Stimulated activated CD8-positive, alpha-beta memory T cell treated with anti-CD3 and anti-CD28 coated beads, Interleukin-7, amount 100 ng/mL, for 48 hours (primary cell): ENCODE measurements at places on chromosomes 6 and 20.

DNA sequence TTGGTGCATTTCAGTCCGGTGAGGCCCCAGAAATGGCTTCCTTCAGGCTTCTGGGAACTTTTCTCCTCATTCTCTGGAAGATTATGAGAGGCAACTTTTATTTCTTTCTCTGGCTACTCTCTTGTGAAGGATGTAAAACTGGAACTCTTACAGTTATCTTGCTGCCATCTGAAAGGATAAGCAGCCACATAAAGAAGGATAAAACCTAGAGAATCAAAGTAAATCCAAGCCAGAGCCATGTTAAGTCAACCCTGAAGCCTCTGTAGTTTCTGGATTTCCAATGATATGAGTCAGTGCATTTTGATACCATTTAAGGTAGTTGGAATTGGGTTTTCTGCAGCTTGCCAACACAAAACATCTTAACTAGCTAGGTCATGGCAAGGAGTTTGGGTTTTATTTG is 123.6 kb downstream of the MEI4 start:
- no peak for DNase-seq

DNA sequence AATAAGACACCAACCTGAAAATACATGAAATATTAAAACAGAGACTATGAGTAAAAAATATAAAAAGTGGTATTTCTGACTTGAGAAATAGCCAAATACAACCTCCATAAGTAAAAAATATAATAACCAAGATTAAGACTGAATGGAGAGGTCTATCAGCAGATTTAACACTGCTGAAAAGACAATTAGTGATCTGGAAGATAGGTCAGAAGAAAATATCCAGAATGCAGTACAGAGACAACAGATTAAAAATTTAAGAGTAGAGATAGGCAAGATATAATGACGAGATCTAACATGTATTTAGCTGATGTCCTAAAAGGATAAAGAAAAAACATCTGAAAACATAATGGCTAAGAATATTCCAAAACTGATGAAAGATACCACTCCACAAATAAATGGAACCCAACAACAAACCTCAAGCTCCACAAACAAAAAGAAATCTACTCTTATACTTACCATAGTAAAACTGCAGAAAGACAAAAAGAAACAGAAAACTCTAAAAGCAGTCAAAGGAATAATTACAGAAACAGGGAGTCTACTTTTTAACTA is 18.8 kb downstream of the ESF1 start:
- no peak for DNase-seq

GRCh38 chr6:109478841-109479624 is 4.0 kb downstream of the ZBTB24 start:
- DNase-seq, result no peak

- DNase-seq, result no peak
Observed at GRCh38 chr20:3678856-3679720, 2.7 kb downstream of the ADAM33 start.

GRCh38 chr20:38893565-38894090 is 32.6 kb upstream of the FAM83D start:
- peak; percentile 58 for DNase-seq

DNA sequence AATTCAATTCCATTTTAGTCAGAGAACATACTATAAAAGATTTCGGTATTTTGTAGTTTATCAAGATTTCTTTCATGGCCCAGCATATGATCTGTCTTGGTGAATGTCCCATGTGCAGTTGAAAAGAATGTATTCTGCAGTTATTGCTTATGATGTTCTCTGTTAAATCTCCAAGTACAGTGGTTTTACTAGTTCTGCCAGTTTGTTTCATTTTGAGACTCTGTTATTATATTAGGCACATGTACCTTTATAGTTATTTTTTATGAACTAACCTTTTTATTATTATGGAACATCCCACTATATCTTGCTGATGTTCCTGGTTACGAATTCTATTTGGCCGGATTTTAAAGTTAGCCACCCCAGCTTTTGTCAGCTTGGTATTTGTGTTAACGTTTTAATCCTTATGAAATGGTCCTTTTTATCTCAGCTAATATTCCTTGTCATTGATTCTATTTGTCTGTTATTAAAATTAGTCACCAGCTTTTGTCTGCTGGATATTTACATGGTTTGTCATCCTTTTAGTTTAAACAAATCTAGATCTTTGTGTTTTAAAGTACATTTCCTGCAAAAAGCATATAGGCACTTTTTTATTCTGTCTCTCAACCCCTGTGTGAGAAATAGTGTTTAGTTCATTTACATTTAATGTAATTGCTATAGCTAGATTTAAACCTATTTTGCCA is 48.9 kb downstream of the VTA1 start:
- no peak for DNase-seq
